ENCODE measurements at places on chromosomes 13 and 19.

GRCh38 chr19:2811735-2812413 is 7.8 kb upstream of the ZNF554 start:
- no peak for DNase-seq

- DNase-seq, result no peak
These were observed 82.5 kb upstream of the TM9SF2 start for GRCh38 chr13:99418843-99419140.

- DNase-seq, result no peak
These were observed 29.6 kb downstream of the ACSBG2 start for GRCh38 chr19:6164906-6165531.

GRCh38 chr19:49056101-49056901 is 1.2 kb downstream of the CGB7 start:
- DNase-seq, result no peak

DNA sequence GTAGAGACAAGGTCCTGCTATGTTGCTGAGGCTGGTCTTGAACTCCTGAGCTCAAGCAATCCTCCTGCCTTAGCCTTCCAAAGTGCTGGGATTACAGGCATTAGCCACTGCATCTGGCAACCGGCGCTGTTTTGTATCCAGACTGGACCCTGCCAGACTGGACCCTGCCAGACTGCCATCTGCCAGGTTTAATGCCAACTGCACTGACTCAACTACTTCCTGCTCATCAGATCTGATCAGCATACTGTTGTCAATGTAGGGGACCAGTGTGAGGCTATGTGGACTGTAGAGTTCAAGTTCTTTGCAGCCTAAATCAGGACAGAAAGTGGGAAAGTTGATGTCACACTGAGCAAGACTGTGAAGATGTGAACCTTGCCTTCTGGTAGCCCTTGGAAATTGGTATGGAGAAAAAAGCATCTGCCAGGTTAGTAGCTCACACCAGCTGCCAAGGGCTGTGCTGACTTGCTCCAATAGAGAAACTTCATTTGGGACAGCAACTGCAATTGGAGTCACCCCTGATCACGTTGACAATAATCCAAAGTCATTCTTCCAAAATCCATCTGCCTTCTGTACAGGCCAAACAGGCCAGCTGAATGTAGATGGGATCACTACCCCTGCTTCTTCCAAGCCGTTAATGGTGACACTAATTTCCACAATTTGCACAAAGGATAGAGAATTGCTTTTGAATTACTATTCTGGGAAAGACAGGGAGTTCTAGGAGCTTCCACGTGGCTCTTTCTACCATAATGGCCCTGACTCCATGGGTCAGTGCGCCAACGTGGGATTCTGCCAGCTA is 36.8 kb upstream of the ATP1A3 start:
- DNase-seq, result no peak

DNA sequence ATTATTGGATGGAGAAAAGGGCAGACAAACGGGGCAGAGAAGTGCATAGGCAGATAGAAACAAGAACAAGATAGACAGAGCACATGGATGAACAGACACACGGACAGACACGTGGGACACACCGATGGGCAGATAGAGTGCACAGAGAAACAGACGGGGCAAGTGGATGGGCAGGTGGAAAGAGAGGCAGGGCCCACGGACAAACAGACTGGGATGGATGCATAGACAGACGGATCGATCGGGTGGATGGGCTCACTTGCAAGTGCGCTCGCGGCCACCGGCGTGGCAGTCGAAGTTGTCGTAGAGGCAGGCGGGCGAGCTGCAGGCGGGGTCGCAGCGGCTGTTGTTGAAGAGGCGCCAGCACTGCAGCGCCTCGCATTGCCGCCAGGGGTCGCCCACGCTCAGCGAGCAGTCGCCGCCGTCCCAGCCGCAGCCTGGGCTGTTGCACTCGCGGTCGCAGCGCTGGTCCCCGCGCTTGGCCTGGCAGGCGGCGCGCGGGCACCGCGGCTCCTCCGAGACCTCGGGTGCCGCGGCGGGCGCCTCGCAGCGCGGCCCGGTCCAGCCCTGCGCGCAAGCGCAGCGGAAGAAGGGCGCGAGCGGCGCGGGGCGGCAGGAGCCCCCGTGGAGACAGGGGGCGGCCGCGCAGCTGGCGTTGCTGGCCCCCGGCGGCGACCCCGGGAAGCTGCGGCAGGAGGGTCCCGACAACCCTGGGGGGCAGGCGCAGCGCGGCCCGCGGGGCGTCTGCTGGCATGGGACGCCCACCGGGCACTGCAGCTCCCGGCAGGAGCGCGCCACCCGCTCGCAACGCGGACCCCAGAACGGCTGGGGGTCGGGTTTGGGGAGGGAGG is 23.3 kb downstream of the NOTCH3 start:
- no peak for DNase-seq

- DNase-seq, result no peak
These were observed 5.6 kb upstream of the KLK13 start for GRCh38 chr19:51070334-51071094.

DNA sequence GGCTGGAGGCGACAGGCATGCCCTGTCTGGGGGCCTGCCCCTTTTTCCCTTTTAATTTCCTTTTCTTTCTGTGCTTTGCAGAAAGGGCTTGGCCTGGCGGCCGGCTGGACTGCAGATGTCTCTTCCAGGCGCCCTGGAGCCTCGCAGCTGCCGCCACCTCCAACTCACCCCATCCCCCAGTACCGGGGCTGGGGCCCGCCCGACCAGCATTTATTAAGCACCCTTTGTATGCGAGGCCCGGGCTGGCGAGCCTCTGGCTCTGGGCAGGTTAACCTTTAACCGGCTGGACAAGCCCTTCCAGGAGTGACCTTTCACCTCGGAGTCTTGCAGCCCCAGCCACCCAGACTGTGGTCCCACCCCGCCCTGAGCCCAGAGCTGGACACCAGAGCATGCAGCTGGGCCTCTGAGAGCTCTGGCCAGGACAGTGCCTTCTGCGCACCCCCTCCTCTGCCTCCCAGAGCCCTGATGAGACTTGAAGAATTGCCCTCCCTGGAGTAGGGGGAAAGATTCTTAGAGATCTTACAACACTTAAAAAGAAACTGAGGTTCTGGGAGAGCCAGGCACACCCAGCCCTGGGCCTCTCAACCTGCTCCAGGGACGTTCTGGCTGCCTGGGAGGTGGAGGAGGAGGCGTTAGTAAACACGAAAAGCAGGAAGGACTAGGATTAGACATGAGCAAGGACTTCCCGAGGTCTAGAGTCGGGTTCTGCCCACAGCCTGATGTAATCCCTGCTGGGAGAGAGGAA is 1.1 kb upstream of the NR2F6 start:
- no peak for DNase-seq

DNA sequence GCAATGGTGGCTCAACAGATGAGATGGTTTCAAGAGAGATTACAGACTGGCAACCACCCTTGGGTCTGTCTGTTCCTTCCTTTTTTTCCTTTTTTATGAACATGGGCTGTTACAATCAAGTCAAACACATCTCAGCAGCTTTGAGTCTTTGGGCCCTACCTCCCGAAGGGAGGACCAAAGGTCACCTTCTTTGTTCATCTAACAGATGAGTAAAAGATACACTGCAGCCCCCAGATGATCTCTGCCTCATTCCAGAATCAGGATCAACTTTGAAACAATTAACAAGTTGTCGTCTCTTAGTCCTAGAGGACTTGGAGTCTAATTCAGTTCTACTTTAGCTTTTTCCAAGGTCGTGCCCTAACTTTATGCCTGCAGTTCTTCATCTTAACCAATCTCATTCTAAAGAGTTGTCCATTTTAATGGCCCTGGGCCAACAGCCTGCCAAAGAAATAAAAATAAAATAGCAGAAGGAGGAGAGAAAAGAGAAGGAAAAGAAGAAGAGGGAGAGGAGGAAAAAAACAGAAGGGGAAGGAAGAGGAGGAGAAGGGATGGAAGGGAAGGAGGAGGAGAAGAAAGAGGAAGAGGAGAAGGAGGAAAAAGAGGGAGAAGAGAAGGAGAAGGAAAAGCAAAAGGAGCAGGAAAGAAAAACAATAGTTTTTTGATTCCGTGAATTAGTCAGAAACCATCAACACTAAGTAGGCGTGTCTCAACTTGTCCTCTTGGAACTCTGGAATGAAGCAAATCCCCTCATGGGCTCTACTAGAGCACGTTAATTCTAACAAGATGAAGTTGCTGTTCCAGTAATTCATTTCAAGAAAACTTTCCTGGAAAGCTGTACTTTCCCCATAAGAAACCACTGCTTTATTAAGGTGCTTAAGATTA is 281.2 kb downstream of the FOXO1 start:
- no peak for DNase-seq

- DNase-seq, result no peak
These were observed 4.9 kb downstream of the TSSK6 start for GRCh38 chr19:19510432-19510831.

DNA sequence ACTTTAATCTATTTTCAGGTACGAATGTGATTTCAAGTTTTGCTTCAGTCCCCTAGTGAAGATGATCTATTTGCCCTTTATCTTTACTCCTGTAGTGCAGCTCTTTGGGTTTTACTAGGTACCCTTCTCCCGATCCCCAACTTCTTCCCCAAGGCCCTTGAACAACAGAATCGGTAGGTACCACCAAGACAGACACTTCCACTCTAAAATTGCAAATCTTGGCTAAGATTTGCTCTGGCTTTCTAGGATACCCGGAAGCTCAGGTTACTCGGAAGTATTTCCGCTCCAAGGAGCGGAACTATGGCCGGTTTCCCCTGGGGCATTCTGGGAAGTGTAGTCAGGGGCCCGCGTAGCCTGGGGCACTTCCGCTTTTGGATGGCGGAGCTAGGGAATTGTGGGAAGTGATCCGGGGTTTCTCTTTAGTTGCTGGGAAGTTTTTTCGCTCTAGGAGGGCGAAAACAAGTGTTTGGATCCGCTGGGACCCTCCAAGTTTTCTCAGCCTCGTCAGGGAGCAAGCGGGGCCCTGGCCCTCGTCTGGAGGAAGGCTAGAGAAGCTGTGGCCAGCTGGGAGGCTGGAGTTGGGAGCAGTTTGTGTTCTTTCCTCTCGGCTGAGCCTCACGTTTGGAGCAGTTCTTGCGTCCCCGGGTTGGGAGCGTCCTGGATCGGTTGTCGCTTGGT is 5.1 kb upstream of the ZNF227 start:
- peak; percentile 76 for DNase-seq

GRCh38 chr13:92564942-92565341 is 661.7 kb upstream of the GPC6 start:
- no peak for DNase-seq

DNA sequence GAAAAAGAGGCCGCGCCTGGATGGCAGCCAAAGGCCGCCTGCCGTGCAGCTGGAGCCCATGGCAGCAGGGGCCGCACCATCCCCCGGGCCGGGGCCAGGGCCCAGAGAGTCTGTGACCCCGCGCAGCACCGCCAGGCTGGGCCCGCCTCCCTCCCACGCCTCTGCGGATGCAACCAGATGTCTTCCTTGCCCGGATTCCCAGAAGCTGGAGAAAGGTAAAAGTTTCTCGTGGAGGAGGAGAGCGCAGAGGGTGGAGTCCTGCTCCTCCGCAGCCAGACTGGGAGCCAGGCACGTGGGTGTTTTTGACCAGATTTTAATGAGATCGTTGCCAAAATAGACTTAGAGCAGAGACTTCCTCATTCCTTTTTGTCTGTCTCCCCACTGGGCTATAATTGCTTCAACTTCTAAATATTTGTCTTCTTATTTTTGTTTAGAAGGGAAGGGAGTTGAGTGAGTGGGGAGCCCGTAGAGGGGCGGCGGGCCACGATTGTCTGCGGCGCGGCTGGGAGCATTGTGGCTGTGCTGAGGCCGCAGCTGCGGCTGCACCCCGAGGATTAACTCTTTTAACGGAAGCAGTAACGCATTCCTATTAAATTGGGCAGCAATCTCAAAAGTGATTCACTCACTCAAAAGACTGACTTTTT is 22.8 kb upstream of the NDUFS7 start:
- DNase-seq, result no peak

DNA sequence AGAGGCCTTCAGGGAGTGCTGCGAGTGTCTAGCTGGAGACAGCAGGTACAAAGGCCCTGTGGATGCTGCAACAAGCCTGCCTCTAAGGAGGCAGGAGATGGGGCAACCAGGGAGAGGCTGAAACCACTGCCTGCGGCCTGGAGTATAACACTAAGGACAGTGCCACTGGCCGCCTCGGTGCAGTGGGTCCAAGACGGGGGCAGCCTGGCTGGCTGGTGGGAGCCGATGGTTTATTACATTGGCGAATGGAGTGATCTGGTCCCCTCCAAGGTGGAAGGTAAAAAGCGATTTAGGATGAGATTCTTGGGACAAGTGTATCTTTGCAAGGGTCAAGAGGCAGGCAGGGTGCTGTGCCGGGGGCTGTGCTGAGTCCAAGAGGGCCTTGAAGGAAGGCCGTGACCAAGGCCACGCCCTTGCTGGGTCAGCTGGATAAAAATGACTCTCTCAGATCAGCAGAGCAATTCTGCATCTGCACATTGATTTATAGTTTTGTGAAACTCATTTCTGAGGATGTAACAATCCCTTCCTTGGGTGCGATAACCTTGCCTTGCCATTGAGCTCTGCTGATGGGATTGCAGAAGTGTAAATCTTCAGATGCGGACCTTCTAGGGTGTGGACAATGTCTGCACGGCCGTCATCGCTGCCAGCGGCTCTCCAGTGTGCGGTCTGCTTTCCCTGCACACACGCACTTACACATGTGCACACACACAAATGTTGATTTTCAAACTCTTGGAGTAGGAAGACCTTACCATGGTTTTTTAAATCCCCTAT is 6.0 kb downstream of the TMEM255B start:
- no peak for DNase-seq

GRCh38 chr19:29259153-29259552 is 46.2 kb upstream of the UQCRFS1 start:
- no peak for DNase-seq

- DNase-seq, result peak; percentile 66
These were observed 51.9 kb downstream of the CELF5 start for GRCh38 chr19:3276341-3276799.

DNA sequence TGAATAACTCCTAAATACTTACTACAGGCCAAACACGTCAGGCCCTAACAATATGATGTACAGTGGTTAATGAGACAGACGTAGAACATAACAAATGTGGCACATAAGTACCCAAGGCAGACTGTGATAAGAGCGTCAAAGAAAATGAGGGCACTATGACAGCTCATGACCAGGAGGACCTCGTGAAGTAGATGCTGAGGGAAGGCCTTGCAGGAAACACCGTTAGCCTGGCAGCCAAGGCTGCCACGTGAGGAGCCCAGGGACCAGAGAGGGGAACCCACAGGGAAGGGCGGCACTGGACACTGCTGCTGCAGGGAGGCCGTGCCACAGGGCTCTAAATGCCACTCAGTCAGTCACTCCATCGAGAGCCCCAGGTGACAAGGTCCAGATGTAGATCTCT is 5.7 kb downstream of the TUBGCP3 start:
- DNase-seq, result no peak

DNA sequence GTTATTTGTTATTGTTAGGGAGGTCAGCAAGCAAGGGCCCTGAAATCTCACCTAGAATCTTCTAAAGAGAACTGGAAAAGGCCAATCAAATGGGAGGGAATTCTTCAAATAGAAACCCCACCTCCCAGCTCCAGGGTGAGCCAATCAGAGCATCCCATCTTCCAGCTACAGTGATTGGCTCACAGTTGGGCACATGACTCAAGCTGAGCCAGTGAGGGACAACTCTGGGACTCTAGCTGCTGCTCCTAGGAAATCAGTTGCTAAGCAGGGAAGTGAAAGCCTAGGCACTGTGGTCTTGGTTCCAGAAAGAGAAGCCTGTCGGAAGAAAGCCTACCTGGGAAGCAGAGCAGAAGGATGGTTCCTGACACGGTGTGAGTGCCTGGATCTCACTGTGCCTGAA is 13.4 kb downstream of the TM6SF2 start:
- DNase-seq, result no peak

GRCh38 chr19:18349524-18350128 is 9.2 kb downstream of the PGPEP1 start:
- DNase-seq, result no peak

GRCh38 chr13:102260256-102260655 is 141.6 kb downstream of the FGF14 start:
- DNase-seq, result no peak

Measured in LNCaP clone FGC (cell line).